ENCODE measurements at places on chromosomes 3 and 15. TPM values are rescaled to one million over a fixed set of nuclear protein-coding genes. Genes with fewer than 3 reads are reported as not detected.

- DNase-seq, result peak; percentile 70
These were observed 24.7 kb downstream of the LYSMD4 start for GRCh38 chr15:99708563-99708962.

DNA sequence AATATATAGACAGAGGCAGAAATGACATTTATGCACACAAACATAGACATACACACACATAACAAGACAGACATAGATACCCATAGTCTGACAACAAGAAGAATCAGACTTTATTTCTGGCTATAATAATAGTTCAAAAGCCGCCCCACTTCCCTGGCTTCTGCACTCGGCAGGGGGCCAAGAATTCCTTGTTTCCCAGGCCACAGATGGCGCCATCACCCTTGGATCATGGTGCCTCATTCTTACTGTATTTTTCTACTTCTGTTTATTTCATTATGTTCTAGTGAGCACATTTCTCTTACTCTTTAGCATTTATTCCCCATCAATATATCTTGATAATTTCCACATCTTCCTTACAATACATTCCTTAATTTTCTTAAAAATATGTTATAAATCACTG lies 387.5 kb downstream of the NLGN1 start:
- no peak for DNase-seq

GRCh38 chr3:100871306-100871705 lies 121.9 kb downstream of the ABI3BP start:
- DNase-seq, result no peak

DNA sequence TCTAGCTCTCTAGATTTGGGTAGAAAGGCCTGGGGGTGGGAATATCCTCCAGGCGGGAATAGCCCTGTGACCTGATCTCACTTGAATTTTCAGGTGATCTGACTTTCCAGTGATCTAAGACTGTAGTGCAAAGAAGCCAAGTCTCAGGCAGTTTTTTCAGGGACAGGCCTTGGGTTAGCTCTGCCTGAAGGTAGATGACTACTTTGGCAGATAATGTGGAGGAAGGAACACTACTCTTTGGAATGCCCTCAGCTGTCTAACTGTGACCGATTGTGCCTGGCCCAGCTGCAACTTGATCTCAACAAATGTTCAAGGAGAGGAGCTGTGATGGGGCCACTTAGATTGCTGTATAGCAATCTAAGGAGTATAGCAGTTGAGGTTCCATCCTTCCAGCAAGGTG lies 193.7 kb downstream of the TCF12 start:
- DNase-seq, result no peak

DNA sequence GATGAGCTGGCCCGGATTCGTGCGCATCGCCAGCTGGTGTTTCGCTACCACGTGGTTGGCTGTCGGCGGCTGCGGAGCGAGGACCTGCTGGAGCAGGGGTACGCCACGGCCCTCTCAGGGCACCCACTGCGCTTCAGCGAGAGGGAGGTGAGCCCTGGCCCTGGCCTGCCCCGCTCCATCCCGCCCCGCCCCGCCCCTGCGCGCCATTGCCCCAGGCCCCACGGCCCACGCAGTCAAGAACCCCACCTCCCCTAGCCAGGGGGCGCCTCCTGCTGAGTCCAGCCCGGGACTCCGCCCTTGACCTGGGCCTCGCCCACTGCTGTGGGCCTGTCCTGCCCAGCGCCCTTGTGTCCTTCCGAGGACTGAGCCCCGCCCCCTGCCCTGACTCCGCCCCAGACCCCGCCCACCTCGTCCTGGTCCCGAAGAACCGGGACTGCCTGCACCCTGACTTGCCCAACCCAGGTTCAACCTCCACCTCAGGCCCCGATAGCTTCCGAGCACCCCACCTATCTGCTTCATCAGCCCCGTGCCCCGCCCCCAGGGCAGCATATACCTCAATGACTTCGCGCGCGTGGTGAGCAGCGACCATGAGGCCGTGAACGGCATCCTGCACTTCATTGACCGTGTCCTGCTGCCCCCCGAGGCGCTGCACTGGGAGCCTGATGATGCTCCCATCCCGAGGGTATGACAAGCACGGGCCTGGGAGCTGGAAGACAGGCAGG lies 14.8 kb downstream of the NT5DC2 start:
- no peak for DNase-seq

DUOXA2 gene
- polyA plus RNA-seq, result not detected

Measured in foreskin keratinocyte (primary cell).